ENCODE measurements at places on chromosomes 11 and 22.

DNA sequence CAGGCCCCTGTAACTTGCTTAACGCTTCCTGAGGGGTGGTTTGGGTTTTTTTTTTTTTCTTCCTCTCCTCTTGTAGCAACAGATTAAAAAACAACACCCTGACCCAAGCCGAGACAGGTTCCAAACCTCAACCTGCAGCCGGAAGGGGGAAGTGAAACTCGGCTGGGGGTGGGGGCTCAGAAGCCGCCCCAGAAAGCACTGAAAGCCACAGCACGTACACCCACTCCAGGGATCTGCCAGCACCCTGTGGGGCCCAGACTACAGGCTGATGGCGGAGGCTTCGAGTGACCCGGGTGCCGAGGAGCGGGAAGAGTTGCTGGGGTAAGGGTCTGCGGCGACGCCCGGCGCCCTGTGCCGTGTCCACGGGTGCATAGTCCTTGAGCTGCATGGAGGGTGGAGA lies at the start of gene LSP1:
Gene LSP1 (plus strand): TSS at position 208 of the 400 bp plus-strand sequence. CDS start 61 bp downstream, at position 269.
- DNase-seq: no peak

- no peak for DNase-seq
Measured at GRCh38 chr22:20580611-20581502, 73.4 kb downstream of the MED15 start.

GRCh38 chr11:46105134-46105628 lies 16.1 kb downstream of the PHF21A start:
- DNase-seq: no peak

DNA sequence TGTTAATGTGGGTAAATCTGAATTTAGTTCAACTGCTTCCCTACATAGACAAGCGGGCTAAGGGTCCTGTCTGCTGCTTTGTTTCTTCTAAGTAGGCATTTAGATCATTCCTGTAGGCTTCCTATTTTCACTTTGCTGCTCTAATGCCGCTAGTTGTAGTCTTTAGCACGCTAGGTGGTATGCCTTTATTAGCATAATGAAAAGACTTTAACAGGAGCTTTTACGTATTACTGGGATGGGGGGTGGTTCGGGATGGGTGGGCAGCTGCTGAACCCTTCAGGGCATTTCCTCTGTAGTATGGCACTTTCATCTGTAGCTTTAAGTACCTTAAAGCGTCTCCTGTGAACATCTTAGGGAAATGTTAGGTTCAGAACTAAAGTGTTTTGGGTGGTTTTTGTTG lies 85.3 kb downstream of the GGT1 start:
- DNase-seq: no peak

Measured in NCI-H446 treated with DMSO at 0.1 percent for 48 hours (cell line).